ENCODE measurements at places on chromosomes 2 and 18. TPM values are rescaled to one million over a fixed set of nuclear protein-coding genes. Genes with fewer than 3 reads are reported as not detected.

INPP5D gene
- total RNA-seq, result 9.0 TPM

TLK1 gene
- 76.8 TPM for total RNA-seq

DNA sequence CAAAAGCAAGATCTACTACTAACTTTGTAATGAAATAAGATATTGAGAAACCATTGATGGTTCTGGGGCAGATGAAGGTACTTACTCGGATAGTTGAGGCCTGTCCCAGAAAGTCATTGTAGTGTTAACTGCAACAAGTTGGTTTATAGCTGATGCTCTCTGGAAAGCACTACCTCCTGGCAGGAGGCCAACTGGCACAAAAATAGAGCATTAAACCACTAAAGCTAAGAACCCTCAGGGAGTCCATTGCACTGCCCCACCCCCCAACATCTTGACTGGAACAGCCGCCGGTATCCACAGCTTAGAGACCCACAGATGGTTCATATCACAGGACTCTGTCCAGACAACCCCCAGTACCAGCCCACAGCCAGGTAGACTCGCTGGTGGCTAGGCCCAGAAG, 552.5 kb upstream of the CRIM1 start:
- H3K4me1 ChIP-seq, result peaks cover 1% of the 10 kb centered on the region
- H3K27me3 ChIP-seq, result no peaks in the 10 kb centered on the region
- no peak for DNase-seq
- no peak overlapping the region for H3K4me3 ChIP-seq
- no peaks in the 10 kb centered on the region for H3K36me3 ChIP-seq

C2orf78 gene
- total RNA-seq, result not detected

DNA sequence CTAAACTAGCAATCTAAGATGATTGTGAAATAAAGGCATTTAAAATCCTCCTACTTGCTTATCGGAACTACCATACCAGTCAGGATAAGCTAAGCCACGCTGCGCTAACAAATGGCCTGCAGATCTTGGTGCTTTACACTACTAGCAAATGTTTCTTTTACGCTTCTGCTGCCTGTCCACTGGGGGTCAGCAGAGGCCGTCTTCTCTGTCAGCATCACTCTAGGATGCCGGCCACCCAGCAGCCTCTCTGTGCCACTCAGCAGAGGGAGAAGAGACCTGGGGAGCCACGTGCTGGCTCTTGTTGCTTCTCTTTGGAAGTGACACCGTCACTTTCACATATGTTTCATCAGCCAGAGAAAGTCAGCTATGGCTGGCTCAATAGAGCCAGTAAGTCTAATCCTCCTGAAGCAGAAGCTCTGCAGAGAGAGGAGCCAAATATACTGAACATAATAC, 36.6 kb downstream of the COPS8 start:
- peaks cover 36% of the 10 kb centered on the region for H3K27me3 ChIP-seq
- DNase-seq, result peak; percentile 41
- H3K27ac ChIP-seq, result no peak overlapping the region
- H3K4me3 ChIP-seq, result no peak overlapping the region
- H3K36me3 ChIP-seq, result no peaks in the 10 kb centered on the region

GRCh38 chr2:106521016-106521415, 33.9 kb downstream of the CD8B2 start:
- DNase-seq, result no peak
- no peaks in the 10 kb centered on the region for H3K36me3 ChIP-seq
- H3K27me3 ChIP-seq, result no peaks in the 10 kb centered on the region
- no peaks in the 10 kb centered on the region for H3K4me1 ChIP-seq
- no peak overlapping the region for H3K4me3 ChIP-seq
- no peak overlapping the region for H3K27ac ChIP-seq

DNA sequence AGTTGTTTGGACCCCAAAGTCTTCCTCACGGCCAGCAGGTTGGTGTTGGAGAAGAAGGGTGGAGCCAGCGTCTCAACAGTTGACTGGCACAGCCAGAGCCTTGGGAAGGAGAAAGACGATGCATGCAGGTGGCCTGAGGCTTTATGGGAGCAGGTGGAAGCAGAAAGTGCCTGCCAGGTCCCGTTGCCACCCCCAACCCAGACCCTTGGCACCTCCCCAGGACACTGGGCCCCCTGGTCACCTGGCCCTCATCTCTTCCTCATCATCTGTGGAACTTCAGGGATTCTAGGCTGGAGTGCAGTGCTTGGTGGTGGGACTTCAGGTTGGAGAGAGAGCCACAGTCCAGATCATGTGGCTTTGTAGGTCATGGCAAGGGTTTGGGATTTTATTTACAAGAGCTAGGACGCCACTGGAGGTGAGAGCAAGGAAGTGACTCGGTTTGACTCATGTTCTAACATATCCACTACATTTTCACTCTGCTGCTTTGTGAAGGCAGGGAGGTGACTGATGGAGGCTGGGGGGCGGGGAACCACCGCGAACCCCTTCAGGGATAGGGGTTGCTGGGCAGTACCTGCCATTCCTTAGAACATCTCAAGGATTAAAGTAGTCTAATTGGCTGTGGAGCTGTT, 62.5 kb upstream of the B3GNT7 start:
- DNase-seq, result no peak
- H3K4me1 ChIP-seq, result peaks cover 6% of the 10 kb centered on the region
- peaks cover 32% of the 10 kb centered on the region for H3K36me3 ChIP-seq
- H3K4me3 ChIP-seq, result no peak overlapping the region
- H3K27me3 ChIP-seq, result no peaks in the 10 kb centered on the region

DNA sequence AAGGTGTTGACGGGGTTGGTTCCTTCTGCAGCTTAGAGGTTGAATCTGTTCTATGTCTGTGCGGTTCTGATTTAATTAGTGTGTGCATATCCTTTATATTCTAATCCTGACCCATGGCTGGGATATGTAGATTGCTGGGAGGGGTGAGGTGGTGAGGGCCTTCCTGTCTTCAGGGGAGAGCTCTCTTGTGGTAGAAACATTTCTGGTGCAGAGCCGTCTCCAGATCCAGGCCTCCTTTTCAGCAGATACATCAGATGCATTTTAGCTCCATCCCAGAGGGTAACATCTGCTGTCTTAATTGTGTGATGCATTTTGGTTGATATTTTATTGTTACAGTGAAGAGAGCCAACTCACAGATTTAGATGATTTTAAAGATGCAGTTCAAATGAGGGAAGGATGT, 227.8 kb downstream of the AGAP1 start:
- no peaks in the 10 kb centered on the region for H3K27me3 ChIP-seq
- no peak overlapping the region for H3K27ac ChIP-seq
- H3K36me3 ChIP-seq, result peaks cover 5% of the 10 kb centered on the region
- no peak for DNase-seq
- peaks cover 8% of the 10 kb centered on the region for H3K4me1 ChIP-seq
- H3K4me3 ChIP-seq, result no peak overlapping the region

All from progenitor cell of endocrine pancreas (in vitro differentiated cells).